ENCODE measurements at places on chromosomes 4 and X.

GRCh38 chrX:129678614-129679195 is 23.9 kb upstream of the APLN start:
- no peak for DNase-seq

- DNase-seq: no peak
Measured at GRCh38 chr4:84719115-84719514, 136.2 kb downstream of the CDS1 start.

DNA sequence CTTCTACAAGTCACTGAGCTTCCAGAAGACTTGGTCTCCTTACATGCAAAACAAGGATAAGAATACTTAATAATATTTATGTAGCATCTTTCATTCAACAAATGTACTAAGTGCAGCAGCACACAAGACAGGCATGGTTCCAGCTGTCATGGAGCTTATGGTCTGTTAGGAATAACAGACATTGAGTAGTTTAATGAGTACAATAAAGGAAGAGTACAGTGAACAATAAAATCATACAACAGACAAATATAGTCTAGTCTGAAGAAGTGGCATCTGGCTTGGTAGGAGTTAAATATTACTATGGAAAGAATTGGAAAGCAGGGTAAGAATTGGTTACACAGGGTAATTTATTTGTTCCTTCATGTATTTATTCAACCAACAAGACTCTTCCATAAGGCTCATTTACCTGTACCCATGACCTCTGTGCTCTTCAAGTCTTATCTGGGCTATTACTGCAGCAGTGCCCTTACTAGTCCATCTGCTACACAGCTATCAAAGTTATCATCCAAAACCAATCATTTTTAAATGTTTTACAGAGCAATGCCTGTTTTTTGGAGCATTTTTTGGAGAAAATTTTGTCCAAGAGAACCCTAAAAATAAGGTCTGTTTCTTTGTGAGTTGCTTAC is 101.1 kb upstream of the RPL34 start:
- DNase-seq: no peak

GRCh38 chrX:23855569-23855968 is 52.2 kb downstream of the APOO start:
- no peak for DNase-seq

- no peak for DNase-seq
Measured at GRCh38 chr4:185685804-185686203, 126.2 kb downstream of the SORBS2 start.

- no peak for DNase-seq
Measured at GRCh38 chr4:140617499-140618248, 48.9 kb upstream of the UCP1 start.

GRCh38 chrX:140836874-140837273 is 127.3 kb downstream of the LINC00632 start:
- DNase-seq: no peak

GRCh38 chr4:75101906-75102786 is 169.2 kb downstream of the PARM1 start:
- no peak for DNase-seq

DNA sequence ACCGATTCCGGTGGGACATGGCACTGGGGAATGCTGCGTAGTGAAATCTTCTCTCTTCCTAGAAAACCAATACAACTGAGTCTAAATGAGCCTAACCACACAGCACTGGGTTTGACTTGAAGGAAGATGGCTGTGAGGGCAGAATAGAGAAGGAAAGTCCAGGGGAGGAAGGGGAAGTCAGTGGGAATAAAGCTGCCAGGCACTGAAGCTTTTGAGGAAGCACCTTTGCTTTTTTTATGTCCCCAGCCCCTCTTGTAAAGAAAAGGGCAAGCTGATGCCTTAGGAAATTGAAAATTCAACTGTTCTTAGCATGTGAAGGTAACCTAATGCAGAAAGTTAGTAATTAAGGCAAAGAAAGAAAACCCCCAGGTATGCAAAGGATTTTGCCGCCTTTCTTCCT is 20.6 kb downstream of the MED28 start:
- no peak for DNase-seq

DNA sequence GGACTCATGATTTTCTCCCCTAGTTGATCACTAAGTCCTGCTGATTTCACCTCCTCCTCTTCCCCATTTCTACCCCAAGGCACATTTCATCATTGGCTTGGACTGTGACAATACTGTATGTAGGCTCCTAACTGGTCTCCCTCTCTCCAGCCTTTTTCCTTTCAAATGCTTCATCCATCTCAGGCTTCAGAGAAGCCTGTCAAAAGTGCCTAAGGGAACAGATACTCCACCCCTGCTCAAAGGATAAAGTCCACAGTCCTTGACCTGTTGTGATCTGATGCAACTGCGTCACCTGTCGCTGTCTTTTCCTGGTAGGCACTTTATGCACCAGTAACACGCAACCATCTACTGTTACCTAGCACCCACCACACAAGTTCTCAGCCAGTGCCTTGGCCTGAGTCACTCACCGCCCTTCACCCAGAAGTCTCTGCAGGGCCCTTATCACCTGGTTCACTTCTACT is 12.8 kb downstream of the SCARB2 start:
- DNase-seq: no peak

- DNase-seq: no peak
Measured at GRCh38 chr4:22471999-22472461, 43.8 kb downstream of the ADGRA3 start.

GRCh38 chrX:88612870-88613329 is 134.1 kb upstream of the CPXCR1 start:
- DNase-seq: no peak
